Activated T-helper 1 cell treated with Interleukin-2 at 50 U/mL for 16 hours (primary cell): ENCODE measurements at places on chromosomes 11 and 22.

GRCh38 chr11:33967451-33967850, 75.6 kb upstream of the LMO2 start:
- no peak for DNase-seq

GRCh38 chr11:97290464-97291041, 900.7 kb downstream of the JRKL start:
- DNase-seq: no peak

DNA sequence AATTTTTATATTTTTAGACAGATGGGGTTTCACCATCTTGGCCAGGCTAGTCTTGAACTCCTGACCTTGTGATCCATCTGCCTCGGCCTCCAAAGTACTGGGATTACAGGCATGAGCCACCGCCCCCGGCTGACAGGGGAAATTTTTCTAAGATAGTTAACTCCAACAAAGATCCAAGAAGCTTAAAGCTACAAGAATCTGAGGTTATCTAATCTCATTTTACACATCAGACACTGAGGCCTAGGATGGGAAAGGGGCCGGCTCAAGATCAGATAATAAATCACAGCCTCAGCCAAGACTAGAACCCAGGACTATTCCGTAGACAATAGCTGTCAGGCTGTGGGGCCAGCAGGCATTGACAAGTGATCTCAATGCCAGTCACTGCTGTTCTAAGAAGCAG, 94.0 kb downstream of the AMBRA1 start:
- no peak for DNase-seq

DNA sequence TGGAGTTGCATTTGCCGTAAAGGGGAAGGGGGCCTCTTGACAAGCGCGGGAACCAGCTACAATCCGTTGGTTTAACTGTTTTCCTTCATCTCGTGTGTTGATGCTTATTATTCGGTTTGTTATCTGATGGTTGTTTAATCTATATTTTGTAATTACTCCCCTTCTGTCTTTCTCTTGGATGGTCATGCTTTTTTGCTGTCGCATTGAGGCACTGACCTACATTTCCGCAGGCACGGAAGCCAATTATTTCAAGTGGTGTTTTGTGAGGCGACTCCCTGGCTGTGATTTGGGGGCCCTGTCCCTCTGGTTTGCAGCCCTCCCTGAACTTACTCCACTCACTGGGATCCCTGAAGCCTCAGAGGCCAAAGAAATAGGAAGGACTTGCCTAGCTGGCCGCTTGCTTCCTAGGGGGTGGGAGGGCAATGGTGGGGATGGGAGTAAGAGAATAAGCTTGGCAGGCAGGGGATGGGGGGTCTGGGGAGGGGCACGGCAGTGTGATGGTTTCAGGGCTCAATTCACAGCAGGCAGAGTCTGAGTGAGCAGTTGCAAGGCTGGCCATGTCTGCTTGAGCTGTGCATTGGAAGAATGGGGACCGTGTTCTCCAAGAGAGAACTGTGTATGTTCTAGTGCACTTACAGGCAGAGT, 165.8 kb upstream of the B3GAT1 start:
- no peak for DNase-seq

GRCh38 chr11:15865212-15865987, 490.9 kb downstream of the SOX6 start:
- DNase-seq: no peak

DNA sequence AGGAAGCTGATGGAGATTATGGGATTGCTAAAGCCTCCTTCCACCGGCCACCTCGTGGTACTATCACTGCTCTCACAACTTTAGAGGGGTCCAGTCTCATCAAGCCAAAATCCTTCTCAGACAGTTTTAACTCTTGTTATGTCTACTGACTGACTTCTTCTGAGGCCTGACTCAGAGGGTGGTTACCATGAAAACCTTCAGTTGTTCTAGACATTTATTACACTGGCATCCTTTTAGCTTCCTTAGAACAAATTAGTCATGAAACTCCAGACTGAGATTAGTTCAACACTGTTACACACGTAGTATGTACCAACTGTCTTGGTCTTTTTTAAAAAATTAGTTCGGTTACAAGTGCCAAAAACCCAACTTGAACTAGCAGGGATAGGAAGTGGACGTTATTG, 7.5 kb downstream of the DIXDC1 start:
- no peak for DNase-seq

DNA sequence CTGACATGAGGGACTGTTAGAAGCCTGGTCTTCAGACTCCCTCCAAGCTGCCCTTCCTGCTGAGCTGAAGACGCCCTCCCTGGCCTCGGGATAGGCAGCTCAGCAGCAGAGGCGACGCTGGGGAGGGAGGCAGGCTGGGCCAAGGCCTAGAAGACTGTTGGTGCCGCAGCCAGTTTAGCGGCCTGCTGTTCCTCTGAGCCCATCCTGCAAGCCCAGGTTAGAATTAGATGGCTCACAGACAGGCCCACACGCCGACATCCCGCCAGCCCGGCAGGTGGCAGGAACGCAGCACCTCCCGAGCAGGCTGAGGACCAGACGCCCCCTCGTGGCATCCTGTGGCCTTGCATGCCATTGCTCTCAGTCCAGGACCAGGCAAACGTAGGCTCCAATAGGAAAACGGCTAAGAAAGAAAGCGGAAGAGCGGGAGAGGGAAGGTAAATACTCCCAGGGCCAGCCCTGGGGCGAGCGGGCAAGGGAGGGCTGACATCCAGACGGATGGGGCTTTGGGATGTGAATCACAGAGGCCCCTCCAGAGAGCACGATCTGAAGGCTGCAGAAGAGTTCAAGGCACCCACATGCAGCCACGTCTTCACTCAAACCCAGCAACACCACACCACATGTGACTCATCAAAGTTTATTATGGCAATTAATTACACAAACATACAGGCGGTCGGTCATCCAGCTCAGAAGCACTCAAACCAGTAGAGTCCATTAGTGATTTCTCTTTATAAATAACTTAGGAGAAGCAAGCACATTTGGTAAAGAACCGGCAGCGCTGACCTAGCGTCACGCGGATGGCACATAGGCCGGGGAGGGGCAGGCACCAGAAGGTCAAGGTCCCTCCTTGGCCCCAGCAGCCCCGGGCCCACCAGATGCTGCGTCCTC, 27.6 kb downstream of the CD5 start:
- DNase-seq: peak; percentile 82

- DNase-seq: no peak
Observed at GRCh38 chr11:93957397-93957952, 63.7 kb upstream of the HEPHL1 start.

DNA sequence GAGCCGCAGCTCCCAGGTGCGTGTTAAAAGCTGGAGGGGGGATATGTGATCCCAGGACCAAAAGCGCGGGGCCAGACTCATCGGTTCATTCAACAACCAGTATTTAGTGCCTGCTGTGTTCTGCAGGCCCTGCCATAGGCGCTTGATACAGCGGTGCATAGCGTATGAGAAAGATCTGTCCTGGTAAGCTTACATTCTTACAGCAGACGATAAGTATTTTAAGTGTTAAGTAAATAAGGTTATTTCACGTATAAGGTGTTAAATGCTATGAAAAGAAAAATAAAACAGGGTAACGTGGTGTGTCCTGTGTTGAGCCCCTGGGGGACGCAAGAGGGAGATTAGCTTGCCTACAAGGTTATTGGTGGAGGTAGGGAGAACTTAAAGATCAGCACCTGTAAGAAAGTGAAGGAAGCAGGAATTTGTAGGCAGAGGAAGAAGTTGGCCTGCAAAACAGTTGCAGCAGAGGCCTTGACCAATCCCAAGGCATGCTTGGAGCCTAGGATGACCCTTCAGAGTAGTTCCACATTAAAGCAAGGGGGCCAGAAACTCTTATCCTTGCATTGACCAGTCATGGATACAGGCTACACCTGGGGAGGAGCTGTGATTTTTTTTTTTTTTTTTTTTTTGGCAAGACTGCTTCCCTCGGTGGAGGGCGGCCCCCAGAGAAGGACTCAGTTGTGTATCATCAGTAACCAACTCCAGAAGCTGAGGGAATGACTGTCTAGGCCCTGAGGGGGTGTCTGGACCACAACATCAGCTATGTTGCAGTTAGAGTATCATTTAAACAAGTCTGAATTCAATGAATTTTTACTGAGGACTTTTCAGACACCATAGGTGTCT, 487 bp upstream of the LIPT2 start:
- no peak for DNase-seq

DNA sequence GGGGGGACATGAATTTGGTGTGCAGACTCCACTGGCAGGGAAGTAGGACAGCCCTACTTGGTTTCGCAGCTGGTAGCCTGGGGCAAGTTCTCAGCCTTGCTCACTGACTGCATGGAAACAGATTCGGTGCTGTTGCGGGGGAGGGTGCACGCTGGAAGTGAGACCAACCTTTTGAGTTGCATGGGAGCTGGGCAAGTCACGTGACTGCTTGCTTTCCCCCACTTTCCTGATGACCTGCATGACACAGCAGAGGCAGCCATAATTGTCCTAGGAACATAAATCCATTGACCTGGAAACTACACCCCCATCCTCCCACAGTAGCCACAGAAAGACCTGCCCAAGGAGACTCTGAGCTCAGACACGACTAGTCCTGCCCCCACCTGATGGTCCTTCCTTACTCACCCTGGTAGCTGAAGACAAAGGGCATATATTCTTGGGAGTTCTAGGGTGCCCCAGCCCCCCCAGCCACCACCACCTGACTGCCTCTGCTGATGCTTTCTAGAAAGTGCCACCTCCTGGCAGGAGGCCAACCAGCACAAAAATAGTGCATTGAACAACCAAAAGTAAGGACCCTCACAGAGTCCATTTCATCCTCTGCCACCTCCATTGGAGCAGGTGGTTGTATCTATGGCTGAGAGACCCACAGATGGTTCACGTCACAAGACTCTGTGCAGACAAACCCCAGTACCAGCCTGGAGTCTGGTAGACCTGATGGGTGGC, 4.1 kb upstream of the HBG2 start:
- DNase-seq: no peak

GRCh38 chr22:19535001-19535400, 10.8 kb upstream of the CLDN5 start:
- no peak for DNase-seq

DNA sequence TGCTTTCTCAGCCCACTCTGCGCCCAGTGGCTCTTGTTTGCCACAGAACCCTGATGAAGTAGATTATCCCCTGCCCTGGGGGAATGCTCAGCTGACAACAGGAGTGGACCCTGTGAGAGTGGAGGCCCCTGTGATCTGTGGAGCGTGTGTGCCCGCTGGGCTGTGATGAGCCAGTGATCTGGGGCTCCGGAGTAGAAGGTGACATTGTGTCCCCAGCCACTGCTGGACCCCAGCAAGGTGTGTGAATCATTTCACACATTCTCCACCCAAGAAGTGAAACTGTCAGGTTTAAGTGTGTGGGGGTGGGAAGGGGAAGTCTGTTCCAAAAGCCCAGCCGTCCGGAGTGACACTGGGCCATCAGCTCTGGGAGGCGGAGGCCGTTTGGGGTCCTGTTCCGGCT, 33.1 kb upstream of the GRAMD4 start:
- no peak for DNase-seq

DNA sequence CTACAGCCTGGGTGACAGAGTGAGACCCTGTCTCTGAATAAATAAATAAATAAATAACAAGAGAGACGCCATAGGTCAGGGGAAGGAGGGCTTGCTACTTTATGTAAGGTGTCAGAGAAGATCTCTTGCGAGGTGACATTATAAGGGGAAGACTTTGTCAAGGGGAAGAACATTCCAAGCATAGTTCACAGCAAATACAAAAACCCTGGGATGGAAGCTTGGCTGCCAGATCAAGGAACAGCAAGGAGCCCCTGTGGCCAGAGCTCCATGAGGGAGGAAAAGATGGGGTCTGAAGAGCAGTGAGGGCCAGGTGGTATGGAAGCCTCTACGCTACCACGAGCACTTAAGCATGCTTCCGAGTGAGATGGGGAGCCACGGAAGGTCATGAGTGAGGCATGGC, 62.3 kb downstream of the AHNAK start:
- no peak for DNase-seq

DNA sequence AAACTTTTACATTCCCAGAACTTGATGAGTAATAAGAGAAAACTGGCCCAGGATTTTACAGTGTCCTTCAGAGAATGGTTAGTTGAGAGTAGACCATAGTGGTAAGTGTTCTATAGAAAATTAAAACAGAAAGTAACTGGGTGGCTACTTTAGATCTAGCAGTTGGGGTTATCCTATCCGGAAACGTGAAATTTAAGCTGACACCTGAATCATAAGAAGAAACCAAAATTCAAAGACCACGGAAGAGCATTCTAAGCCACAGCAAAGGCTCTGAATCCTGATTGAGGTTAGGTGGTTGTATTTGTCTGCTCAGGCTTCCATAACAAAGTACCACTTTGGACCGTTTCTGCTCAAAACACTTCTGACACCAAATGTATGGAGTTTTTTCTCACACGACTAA, 34.0 kb downstream of the TTC17 start:
- no peak for DNase-seq

DNA sequence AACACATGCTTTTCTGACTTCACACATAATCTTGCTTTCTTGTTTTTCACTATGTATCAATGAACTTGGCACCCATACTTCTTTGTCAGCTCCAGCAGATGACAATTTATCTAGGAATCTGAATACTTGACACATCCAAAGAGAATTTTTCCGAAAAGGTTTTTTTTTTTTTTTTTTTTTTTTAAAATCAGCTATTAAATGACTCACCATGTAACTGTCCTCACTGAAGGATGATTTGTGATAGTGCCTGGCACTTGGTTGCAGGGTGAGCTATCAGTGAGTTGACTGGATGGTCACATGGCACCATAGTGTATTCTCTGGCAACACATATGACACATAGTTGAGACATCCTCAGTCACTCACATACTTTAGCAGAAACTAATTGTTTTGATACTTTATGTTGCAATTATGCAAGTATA, 133.4 kb upstream of the E2F8 start:
- DNase-seq: no peak

- no peak for DNase-seq
Observed at GRCh38 chr22:27405672-27406388, 395.7 kb downstream of the MN1 start.

DNA sequence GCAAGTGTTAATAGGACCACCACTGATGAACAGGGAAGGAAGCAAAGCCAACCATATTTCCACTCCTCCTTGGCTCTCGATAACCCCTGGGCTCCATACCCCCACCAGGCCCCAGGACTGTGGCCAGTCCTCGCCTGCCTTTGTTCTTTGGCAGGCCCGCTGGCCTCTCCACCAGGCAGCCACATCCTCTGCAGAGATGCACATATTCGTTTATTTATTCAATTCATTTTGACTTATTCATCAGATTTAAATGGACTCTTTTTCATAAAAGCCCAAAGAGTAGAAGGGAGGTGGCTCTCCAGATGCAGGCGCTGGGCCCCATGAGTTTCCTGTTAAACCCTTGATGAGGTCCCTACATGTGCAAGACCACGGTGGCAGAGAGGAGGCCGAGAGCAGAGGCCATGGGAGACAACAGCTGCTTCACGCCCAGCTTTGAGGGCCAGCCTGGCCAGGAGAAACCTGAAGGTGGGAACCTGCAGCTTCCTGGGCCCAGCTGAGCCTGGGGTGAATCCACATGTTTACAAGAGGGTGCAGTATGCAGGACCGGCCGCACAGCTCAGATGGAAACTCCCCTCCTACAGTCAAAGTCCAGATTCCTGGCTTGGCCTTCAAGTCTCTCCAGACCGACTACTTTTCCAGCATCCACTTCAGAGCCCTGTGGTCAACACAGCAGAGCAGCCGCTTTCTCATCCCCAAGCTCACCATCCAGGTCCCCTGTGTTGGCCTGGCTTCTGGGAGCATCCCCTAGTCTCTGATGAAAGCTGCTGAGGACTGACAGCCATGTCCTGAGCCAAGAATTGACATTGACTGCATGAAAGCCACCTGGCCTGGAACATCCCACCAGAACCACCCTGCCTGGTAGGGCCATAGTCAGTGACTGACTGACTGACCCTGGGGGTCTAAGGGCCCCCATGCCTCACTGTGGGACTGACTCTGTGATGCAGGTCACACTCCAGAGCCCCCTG, 39.7 kb upstream of the CCND1 start:
- no peak for DNase-seq

- no peak for DNase-seq
Observed at GRCh38 chr11:103532133-103532788, 423.0 kb downstream of the DYNC2H1 start.
